Activated naive CD4-positive, alpha-beta T cell treated with anti-CD3 and anti-CD28 coated beads, Interleukin-2, amount 10 ng/mL, durations not matched to agents 7 days and 5 days (primary cell): ENCODE measurements at places on chromosomes 4 and X.

DNA sequence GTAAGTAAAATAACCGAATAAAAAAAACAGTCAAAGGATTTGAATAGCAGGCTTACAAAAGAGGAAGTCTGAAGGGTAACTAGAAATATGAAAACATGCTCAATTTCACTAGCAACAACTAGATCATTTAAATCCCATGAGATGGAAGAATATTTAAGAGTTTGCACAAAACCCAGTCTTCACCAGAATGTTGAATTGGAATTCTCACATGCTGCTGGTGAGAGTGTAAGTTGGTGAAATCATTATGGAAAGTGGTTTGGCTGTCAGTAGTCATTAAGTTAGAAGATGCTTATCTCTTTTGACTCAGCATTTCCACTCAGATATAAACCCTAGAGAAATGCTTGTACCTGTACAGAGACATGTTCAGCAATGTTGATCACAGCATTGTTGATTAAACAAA, 110.1 kb downstream of the PGRMC2 start:
- DNase-seq = no peak

GRCh38 chr4:99753931-99754330, 62.7 kb upstream of the DAPP1 start:
- no peak for DNase-seq

DNA sequence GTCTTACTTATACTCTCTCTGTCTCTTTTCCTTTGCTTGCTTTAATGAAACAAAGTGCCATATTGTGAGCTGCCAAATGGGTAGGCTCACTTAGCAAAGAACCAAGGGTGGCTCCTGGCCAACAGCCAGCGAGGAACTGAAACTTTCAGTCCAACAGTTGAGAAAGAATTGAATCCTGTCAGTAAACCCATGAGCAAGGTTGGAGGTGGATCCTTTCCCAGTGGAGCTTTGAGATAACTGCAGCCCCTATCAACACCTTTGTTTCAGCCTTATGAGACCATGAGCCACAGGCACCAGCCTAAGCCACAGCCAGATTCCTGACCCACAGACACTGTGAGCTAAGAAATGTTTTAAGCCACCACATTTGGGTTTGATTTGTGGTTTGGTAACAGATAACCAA, 362.2 kb downstream of the PDGFC start:
- no peak for DNase-seq

DNA sequence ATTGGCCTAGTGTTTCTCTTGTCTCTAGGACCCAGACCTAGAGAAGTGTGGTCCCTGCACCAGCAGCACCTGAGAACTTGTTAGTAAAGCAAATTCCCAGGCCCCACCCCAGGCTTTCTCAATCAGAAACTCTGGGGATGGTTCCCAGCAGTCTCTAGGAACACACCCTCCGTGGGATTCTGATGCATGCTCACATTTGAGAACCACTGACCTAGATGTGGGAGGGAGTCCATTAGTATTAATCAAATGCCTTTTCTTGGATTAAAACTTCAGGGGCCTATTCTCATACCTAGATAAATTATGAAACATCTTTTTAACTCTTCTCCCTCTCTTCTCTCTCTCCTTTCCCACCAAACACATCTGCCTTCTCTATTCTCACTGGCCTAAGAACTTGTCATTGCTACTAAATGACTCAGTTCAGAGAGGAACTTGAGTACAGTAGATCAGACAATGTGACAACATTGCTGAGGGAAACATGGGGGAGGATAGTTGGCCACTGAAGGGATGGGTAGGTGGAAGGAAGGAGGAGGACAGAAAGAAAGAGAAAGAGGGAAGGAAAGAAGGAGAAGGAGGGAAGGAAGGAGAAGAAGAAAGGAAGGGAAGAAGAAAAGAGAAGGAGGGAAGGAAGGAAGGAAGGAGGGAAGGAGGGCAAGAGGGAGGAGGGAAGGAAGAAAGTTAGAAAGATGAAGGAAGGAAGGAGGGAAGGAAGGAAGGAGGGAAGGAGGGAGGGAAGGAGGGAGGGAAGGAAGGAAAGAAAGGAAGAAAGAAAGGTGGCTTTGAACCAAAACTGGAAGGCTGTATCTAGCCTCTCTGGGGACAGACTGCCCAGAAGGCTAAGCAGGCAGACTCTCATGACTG, 132.7 kb upstream of the MAP3K15 start:
- no peak for DNase-seq

- DNase-seq = no peak
Observed at GRCh38 chr4:7110546-7110945, 42.7 kb upstream of the GRPEL1 start.

GRCh38 chrX:32496671-32497070, 714.7 kb downstream of the DMD start:
- DNase-seq = no peak

DNA sequence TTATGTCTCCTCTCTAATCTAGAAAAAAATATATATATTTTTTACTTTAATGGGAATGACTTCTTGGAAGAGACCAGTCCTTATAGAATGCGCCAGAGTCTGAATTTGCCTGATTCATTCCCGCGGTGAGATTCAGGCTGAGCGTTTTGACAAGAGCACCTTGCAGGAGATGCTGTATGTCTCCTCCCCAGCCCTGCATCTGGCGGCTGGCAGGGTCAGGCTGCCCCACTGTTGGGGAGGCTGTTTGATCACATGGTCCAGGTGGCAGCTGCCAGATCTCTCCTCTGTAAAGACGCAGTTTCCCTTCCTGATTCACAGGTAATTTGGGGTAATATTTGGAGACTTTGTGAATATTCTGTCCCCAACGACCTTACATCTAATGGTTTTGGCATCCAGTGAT, 9.7 kb downstream of the PDZD4 start:
- DNase-seq = no peak

DNA sequence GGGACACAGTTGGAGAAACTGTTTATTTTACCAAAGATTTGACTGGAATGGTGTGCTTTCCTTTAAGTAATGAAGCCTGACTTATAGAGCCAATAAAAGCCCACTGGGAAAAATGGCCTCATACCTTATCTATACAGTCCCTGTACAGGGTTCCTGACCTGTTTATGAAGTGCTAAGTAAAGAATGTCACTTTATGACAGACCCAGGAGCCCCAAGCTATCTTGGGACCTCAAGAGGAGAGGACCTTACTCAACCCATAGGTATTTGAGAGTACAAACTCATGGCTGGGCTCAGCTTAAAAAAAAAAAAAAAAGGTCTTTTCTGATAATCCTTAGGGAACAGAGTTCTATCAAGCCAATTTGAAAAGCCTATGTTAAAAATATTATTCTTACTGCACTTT, 1389.3 kb downstream of the RAPGEF2 start:
- DNase-seq = no peak

- no peak for DNase-seq
Observed at GRCh38 chr4:7693711-7694110, 245.9 kb downstream of the AFAP1 start.

- no peak for DNase-seq
Observed at GRCh38 chr4:37415845-37416369, 171.4 kb downstream of the NWD2 start.

- no peak for DNase-seq
Observed at GRCh38 chr4:62881210-62881609, 1528.0 kb downstream of the TECRL start.

DNA sequence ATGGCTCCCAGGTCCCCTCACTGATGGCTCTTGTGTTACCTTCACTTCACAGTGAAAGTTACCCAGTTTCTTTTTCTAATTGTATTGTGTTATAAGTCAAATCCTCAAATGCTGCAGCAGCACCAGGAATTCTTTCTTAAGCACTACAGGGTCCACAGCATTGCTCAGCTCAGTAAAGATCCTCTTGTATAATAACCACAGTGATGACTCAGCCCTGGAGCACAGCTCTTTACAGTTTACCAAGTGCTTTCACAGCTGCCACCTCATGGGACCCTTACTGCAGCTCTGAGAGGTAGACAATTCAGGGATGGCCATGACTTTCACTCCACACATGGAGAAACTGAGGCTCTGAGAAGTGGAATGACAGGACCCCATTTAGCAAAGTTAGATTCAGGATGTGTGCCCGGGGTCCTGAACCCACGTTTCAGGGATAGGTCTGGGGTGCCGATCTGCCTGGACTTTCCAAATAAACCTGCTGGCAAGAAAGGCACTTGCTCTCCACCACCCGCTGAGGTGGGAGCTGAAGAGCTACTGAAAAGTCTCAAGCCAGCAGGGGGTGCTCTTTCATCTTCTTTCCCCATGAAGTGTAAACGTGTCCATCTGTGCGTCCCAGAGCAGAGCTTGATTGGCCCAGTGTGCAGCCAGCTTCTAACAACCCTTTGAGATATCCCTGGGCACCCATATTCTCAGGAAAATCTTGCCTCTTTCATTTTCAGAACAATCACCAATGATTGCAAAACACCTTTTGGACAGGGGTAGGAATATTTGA, 35.7 kb upstream of the GABRQ start:
- peak; percentile 20 for DNase-seq

DNA sequence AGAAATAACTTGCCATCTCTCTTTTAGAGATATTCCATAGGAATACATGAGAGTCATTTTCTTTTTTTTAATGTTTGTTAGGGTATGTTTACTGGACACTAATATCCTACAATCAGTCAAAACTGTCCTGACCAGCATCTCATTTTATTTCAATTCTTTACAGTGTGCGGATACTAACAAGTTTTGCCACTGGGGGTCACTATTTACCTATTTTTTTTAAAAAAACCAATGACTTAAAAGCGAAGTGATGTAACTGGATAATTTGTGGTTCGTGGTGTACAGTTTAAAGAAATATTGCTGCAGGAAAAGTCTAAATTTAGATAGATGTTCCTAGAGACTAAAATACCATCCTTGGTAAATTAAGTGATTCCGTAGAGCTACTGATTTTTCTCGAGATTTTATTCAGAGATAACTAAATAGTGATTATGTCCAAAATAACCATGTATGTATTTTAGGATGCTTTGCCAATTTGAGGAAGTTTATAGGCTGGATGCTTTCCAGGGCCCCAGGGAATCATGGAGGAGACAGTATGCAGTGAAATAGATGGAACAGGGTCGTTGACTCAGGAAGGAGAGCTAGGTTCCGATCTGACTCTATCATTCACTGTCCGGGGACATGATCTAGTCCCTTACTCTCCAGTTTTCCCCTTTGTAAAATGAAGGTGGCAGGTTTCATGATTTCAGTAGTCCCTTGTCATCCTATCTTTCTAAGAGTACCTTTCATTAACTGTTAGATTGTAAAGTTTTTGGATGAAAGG, 34.0 kb upstream of the GNPDA2 start:
- no peak for DNase-seq

GRCh38 chr4:37890801-37891259, at the start of gene TBC1D1:
Gene TBC1D1 (plus strand): TSS chr4:37891084. CDS start chr4:37902096, 11,012 bp downstream.
- DNase-seq = peak; percentile 65

DNA sequence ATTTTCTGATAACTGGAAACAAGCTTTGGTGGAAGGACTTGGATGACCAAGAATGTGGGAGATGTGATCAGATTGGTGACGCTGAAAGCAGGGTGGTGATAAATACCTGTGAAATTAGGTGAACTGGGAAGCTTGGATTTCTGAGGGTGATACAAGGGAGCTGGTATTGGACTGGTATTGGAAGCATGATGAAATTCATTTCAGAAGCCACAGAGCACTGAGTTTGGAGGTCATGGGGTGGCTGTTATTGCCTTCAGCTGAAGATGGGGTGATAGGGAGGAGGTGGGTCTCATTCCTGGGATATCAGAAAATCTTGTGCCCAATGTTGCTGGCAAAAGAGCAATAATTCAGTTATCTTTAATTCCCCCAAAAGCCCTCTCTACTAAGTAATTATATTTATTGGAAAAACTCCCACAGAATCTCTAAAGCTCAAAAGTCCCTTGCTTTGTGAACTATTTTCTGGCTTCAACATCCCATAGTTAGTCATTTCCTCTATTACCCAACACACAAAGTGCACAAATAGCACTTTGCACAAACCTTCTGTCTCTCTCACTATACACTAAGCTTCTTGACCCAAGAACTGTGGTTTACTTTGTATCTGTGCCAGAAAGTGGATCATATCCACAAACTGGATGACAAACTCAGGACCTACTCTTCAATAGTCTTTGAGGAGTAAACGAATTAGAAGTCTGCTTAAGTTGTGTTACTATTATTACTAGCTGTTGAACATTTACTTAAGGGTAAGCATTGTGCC, 23.1 kb upstream of the CAMK2D start:
- no peak for DNase-seq

DNA sequence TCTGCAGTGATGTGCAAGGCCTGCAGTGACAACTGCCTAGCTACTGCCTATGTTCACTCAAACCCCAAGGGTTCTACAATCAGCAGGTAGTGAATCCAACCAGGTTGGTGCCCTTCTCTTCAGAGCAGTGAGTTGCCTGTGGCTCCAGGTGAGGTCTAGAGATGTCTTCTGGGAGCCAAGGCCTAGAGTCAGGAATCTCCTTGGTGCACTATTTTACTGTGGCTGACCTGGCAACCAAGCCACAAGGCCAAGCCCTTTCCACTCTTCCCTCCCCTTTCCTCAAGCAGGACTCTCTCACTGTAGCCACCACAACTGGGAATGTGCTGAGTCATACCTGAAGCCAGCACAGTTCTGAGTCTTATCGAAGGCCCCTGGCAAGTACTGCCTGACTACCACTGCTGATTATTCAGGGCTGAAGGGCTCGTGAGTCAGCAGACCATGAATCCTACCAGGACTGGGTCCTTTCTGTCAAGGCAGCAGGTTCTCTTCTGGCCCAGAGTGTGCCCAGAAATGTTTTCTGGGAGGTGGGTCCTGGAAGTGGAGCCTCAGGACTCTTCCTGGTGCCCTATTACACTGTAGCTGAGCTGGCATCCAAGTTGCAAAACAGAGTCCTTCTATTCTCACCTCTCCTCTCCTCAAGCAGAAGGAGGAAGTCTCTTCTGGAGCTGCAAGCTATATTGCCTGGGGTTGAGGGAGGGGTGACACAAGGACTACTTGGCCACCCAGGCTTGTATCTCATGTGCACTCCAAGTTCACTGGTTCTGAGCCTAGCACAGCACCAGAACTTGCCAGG, 111.6 kb downstream of the BTC start:
- DNase-seq = no peak

GRCh38 chr4:94758141-94758699, 465 bp downstream of the BMPR1B start:
- DNase-seq = no peak

GRCh38 chr4:85755285-85755684, 280.3 kb downstream of the ARHGAP24 start:
- DNase-seq = no peak

- DNase-seq = no peak
Observed at GRCh38 chrX:84909151-84909550, 94.5 kb upstream of the APOOL start.

DNA sequence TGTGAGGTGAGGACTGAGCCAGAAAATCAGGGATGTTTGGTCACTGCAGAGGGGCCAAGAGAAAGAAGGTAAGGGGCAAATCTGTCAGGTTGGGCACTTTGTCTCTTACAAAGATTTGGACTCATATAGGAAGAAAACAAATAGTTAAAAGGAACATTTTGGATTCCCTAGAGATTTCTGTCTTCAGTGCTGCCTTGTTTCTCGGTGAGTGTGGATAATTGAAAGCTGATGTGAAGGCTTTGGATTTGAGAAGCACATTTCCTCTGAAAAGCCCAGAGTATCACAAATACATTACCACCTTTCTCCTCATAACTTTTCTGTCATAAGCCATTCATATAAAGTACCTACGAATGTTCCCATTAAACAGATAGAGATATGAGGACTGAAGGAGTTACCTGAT, 107.5 kb downstream of the ATG4A start:
- no peak for DNase-seq
